ENCODE measurements at places on chromosomes 7 and 10.

DNA sequence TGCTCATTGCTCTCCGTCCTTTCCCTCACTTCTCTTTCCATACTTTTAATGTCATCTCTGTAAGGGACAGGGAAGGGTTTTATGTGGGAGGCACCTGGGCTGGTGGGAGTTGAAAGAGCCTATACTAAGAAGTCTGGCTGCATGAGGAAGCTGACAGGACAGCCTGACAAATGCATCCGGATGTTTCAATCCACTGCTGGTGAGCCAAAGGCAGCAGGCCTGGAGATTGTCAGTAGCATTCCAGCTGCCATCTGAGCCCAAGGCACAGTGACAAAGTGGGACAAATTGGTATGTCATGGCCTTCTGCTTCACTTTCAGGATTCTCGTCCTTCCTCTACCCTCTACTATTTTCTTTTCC is 218.4 kb downstream of the STK31 start:
- H3K4me1 ChIP-seq = peaks cover 5% of the 10 kb centered on the region
- H3K27me3 ChIP-seq = peaks cover 35% of the 10 kb centered on the region
- H3K27ac ChIP-seq = no peak overlapping the region
- H3K4me3 ChIP-seq = no peak overlapping the region

- no peaks in the 10 kb centered on the region for H3K27me3 ChIP-seq
- DNase-seq = no peak
Observed at GRCh38 chr10:133260895-133261725, 15.6 kb downstream of the ADAM8 start.

- no peaks in the 10 kb centered on the region for H3K36me3 ChIP-seq
- H3K4me1 ChIP-seq = no peaks in the 10 kb centered on the region
- H3K4me3 ChIP-seq = no peak overlapping the region
- H3K27ac ChIP-seq = no peak overlapping the region
- peak; percentile 79 for DNase-seq
- H3K27me3 ChIP-seq = no peaks in the 10 kb centered on the region
Observed at GRCh38 chr10:31490858-31491504, 172.0 kb downstream of the ZEB1 start.

DNA sequence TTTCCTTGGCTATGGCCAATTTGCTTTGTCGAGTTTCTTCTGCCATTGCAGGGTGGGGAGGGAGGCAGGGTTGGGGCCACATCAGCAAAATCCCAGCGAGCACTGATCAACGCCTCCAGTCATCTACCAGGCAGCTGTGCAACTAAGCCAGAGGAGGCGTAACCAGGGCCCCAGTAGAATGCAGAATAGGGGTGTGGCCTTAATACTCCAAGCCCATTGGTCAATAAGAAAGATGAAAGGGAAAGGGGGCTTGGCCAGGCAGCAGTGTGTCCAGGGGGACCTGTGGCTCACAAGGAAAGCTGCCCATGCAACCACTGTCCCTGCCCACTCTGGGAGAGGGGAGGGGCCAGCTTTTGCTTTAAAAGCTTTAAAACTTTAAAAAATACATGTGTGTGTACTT is 21.5 kb upstream of the GGCT start:
- no peaks in the 10 kb centered on the region for H3K4me1 ChIP-seq
- no peaks in the 10 kb centered on the region for H3K36me3 ChIP-seq
- no peak overlapping the region for H3K27ac ChIP-seq

DNA sequence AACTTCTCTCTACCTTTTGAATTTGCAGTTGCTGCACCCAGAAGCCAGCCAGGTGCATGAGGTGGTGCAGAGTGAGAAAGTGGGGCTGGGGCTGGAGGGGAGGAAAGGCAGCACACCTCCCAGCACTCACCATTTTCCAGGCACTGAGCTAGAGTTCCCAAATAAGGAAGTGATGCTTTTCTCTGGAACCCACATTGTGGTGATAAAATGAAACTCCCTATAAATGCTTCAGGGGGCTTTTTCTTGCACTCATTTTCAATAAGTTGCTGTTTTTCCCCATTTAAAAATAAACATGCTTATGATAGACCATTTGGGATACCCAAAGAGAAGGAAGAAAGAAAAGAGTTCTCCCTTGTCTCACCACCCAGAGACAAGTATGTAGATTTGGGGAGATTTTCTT is 42.8 kb upstream of the TNS3 start:
- no peak overlapping the region for H3K27ac ChIP-seq
- no peak overlapping the region for H3K4me3 ChIP-seq
- no peaks in the 10 kb centered on the region for H3K36me3 ChIP-seq
- no peaks in the 10 kb centered on the region for H3K27me3 ChIP-seq
- DNase-seq = no peak
- H3K4me1 ChIP-seq = peaks cover 8% of the 10 kb centered on the region

DNA sequence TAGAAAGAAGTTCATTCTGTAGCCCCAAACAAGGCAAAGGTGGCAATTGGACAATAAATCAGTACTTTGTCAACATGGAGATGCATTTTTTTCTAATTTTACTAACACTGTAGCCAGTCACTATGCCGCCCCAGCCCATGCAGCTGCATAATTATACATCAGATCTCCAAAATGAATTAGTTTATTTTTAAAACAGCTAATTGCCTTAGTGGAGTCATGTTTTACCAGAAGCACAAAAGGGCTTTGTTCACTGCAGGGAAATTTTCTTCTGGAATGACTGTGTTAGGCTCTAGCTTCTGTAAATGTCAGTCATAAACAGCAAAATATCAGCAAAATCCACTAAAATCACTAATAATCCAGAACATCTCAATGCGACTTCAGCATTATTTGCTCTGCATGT is 20.1 kb upstream of the HDAC9 start:
- DNase-seq = no peak
- H3K27ac ChIP-seq = no peak overlapping the region
- peaks cover 3% of the 10 kb centered on the region for H3K4me1 ChIP-seq

GRCh38 chr10:71205468-71205867 is 6.9 kb upstream of the UNC5B start:
- no peaks in the 10 kb centered on the region for H3K27me3 ChIP-seq
- no peaks in the 10 kb centered on the region for H3K36me3 ChIP-seq
- H3K4me3 ChIP-seq = no peak overlapping the region
- H3K4me1 ChIP-seq = peaks cover 33% of the 10 kb centered on the region
- no peak overlapping the region for H3K27ac ChIP-seq

DNA sequence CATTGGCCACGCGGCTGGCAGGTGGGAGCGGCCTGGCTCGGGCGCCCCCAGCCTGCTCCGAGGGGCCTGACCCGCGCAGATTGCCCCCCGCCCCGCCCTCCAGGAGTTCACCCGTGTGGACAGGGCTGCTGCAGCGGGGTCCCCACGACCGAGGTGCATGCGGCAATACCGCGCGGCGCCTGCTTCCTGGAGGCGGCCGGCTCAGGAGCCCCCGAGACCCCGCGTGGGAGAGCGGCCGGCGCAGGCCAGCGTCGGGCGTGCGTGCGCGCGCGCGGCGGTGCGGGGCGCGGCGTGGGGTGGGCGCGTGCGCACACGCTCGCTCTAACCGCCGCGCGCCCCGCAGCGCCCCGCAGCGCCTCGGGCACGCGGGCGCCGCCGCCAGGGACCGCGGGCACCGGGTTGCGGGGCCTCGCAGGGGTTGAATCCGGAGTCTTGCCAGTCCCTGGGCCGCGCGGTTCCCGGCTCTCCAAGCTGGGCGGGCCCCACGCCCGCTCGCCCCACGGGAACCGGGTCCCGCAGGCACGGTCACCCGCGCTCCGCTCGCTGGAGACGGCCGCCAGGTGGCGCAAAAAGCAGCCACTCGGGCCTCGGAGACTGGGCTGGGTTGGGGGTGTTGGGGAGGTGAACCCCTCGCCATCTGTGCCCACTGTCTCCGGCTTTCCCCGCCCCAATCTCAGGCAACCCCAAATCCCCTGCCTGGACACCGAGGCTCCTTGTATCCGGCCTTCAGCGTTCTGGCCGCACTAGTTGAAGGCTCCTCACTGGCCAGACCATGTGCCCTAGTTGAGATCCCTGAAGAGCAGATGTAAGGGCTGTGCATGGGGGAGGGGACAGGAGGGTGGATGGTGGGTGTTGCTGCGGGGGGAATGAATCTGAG is 1.3 kb upstream of the ACHE start:
- no peak overlapping the region for H3K27ac ChIP-seq
- H3K4me3 ChIP-seq = peak overlapping the region; percentile 62
- peak; percentile 27 for DNase-seq
- no peaks in the 10 kb centered on the region for H3K36me3 ChIP-seq
- peaks cover 25% of the 10 kb centered on the region for H3K27me3 ChIP-seq
- H3K4me1 ChIP-seq = no peaks in the 10 kb centered on the region

GRCh38 chr7:40133561-40134427 is 628 bp downstream of the MPLKIP start:
- peak overlapping the region; percentile 97 for H3K4me3 ChIP-seq
- peaks cover 11% of the 10 kb centered on the region for H3K4me1 ChIP-seq
- DNase-seq = no peak
- H3K27me3 ChIP-seq = no peaks in the 10 kb centered on the region
- no peaks in the 10 kb centered on the region for H3K36me3 ChIP-seq

DNA sequence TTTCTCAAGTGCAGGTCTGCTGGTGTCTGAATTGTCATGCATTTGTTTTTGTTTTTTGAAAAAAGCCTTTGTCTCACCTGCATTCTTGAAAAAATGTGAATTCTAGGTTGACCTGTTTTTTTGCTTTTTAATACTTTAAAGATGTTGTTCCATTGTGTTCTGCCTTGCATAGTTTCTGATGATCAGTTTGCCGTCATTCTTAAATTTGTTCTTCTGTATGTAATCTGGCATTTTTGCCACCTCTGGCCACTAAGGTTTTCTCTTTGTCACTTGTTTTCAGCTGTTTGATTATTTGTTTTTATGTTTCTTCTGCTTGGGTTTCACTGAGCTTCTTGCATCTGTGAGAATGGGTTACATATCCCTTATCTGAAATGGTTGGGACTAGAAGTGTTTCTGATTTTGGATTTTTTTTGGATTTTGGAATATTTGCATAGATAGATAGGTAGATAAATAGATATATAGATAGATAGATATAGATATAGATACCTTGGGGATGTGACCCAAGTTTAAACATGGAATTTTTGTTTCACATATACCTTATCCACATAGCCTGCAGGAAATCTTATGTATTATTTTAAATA is 16.5 kb downstream of the MGMT start:
- no peaks in the 10 kb centered on the region for H3K36me3 ChIP-seq
- DNase-seq = no peak

DNA sequence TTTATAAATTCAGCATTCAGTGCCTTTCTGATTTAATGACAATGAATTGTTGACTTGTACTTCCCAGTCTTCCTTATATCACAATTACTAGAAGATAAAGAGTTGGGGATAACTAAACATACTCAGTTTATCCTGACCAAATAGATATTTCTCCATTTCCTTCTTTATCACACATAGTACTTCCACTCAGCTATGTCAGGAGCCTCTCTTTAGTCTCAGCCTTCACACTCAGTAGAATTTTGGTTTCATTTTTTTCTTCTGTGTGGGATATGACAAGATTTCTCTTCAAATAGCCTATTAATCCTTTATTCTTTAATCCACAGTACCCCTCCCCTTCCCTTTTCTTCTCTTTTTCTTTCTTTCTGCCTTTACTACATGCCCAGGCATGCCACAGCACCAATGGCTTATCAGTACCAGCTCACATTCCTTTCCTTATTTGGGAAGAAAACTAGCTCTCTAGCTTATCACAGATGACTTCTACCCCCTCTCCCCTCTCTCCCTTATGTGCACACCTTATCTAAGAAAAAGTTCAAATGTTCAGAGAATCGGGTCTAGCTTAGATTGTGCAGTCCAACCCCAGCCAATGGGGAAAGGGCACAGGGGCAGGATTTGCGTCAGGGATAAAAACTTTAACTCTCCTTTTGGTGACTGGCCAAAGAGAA is 109.0 kb downstream of the PHF14 start:
- no peaks in the 10 kb centered on the region for H3K4me1 ChIP-seq
- no peak overlapping the region for H3K4me3 ChIP-seq
- peak overlapping the region; percentile 74 for H3K27ac ChIP-seq
- peak; percentile 1 for DNase-seq

- H3K4me3 ChIP-seq = no peak overlapping the region
- H3K27me3 ChIP-seq = no peaks in the 10 kb centered on the region
- no peaks in the 10 kb centered on the region for H3K4me1 ChIP-seq
- no peaks in the 10 kb centered on the region for H3K36me3 ChIP-seq
- no peak for DNase-seq
Observed at GRCh38 chr10:12255048-12255447, 59.1 kb downstream of the CDC123 start.

GRCh38 chr7:26397796-26398426 is 106.2 kb downstream of the SNX10 start:
- H3K4me1 ChIP-seq = peaks cover 6% of the 10 kb centered on the region
- peak; percentile 44 for DNase-seq
- peaks cover 3% of the 10 kb centered on the region for H3K27me3 ChIP-seq
- peak overlapping the region; percentile 50 for H3K4me3 ChIP-seq

DNA sequence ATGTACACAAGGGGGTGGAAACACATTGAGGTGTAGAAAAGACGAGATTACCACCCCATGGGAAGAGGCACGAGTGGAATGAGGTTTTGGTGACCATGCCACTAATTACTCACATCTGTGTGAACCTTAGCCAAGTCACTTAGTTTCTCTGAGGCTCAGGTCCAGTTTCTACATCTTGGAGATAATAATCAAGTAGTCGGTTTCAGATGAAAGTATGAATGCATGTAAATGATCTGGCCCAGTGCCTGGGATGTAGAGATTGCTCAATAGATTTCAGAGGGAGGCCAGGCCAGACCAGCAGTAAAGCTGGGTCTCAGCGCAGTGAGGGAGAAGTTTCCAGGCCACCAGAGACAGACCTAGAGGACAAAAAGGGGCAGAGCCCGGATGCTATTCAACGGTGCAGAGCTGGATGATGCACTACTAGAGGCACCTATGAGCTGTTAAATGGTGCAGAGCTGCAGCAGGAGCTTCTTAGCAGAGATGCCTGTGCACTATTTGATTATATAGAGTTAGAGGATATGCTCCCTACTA is 725.1 kb downstream of the GRID1 start:
- H3K4me1 ChIP-seq = peaks cover 14% of the 10 kb centered on the region
- no peak overlapping the region for H3K4me3 ChIP-seq
- DNase-seq = no peak

GRCh38 chr7:135519233-135519688 is 9.4 kb upstream of the CNOT4 start:
- H3K27ac ChIP-seq = peak overlapping the region; percentile 12
- H3K4me3 ChIP-seq = no peak overlapping the region
- no peaks in the 10 kb centered on the region for H3K36me3 ChIP-seq
- DNase-seq = peak; percentile 4
- H3K4me1 ChIP-seq = peaks cover 6% of the 10 kb centered on the region

GRCh38 chr10:64113792-64114191 is 592.6 kb downstream of the REEP3 start:
- peaks cover 4% of the 10 kb centered on the region for H3K4me1 ChIP-seq
- H3K27me3 ChIP-seq = no peaks in the 10 kb centered on the region
- no peak overlapping the region for H3K4me3 ChIP-seq
- H3K36me3 ChIP-seq = no peaks in the 10 kb centered on the region
- DNase-seq = no peak

DNA sequence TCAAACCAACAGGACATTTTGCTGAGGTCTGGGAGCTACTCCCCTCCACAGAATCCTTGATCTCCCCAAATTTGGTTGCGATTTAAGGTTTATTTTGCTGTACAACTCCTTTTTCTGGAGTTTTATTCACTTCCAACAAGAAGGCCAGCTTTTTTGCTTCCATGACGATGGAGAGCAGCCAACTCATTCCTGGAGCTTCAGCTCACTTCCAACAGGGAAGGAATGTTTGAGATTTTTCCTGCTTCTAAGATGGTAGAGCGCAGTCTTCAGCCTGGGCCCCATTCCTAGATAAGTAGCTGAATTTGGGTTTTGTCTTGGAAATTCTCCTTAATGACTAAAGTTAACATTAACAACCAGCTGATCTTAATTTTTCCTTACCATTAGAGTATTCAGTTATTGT is 30.9 kb upstream of the CREB3L2 start:
- no peak overlapping the region for H3K4me3 ChIP-seq
- H3K36me3 ChIP-seq = no peaks in the 10 kb centered on the region
- DNase-seq = no peak
- H3K4me1 ChIP-seq = no peaks in the 10 kb centered on the region
- no peaks in the 10 kb centered on the region for H3K27me3 ChIP-seq
